Stomach (tissue), 19 donors: ENCODE measurements at places on chromosomes 2 and 18. TPM values are rescaled to one million over a fixed set of nuclear protein-coding genes. Genes with fewer than 3 reads are reported as not detected.

Gene REG3A
- total RNA-seq = 9.8 TPM

- H3K36me3 ChIP-seq = no peaks in the 10 kb centered on the region
- H3K27me3 ChIP-seq = no peaks in the 10 kb centered on the region
- H3K4me1 ChIP-seq = no peaks in the 10 kb centered on the region
- H3K4me3 ChIP-seq = no peak overlapping the region
Observed at GRCh38 chr18:69220529-69220928, 180.2 kb upstream of the DOK6 start.

GRCh38 chr2:71556692-71557250 lies 103.4 kb downstream of the DYSF start:
- no peak overlapping the region for H3K4me3 ChIP-seq
- DNase-seq = no peak
- no peaks in the 10 kb centered on the region for H3K4me1 ChIP-seq
- H3K36me3 ChIP-seq = peaks cover 29% of the 10 kb centered on the region

DNA sequence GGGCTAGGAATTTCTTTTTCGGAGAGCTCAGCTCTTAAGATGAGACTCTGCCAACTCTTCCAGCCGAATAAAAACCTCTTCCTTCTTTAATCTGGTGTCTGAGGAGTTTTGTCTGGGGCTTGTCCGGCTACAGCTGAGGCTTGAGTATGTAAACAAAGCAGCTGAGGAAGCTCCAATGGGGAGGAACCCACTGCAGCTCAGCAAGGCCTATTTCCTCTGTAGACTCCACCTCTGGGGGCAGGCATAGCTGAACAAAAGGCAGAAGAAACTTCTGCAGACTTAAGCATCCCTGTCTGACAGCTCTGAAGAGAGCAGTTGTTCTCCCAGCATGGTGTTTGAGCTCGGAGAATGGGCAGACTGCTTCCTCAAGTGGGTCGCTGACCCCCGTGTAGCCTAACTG lies 838.7 kb downstream of the CCDC85A start:
- H3K36me3 ChIP-seq = no peaks in the 10 kb centered on the region
- no peak overlapping the region for H3K4me3 ChIP-seq
- H3K4me1 ChIP-seq = no peaks in the 10 kb centered on the region
- DNase-seq = no peak
- H3K27me3 ChIP-seq = no peaks in the 10 kb centered on the region

DNA sequence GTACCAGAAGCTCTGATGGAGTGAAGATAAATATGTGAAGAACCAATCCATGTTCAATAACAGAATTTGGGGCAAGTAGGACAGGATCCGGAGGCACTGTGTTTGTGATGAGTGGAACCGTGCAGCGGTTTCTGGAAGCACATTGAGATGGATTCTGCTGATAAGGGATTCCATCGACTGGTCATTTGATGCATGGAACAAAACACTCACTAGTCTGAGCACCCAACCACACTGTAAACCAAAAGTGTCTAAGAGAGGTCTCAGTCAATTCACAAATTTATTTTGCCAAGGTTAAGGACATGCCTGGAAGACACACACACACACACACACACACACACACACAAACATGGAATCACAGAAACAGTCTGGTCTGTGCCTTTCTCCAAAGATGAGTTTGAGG lies 459.5 kb downstream of the FBXO15 start:
- no peak overlapping the region for H3K27ac ChIP-seq
- H3K36me3 ChIP-seq = no peaks in the 10 kb centered on the region
- no peak overlapping the region for H3K4me3 ChIP-seq
- peaks cover 14% of the 10 kb centered on the region for H3K27me3 ChIP-seq
- no peaks in the 10 kb centered on the region for H3K4me1 ChIP-seq
- DNase-seq = no peak

Gene ARHGAP15
- 5.8 TPM for total RNA-seq

DNA sequence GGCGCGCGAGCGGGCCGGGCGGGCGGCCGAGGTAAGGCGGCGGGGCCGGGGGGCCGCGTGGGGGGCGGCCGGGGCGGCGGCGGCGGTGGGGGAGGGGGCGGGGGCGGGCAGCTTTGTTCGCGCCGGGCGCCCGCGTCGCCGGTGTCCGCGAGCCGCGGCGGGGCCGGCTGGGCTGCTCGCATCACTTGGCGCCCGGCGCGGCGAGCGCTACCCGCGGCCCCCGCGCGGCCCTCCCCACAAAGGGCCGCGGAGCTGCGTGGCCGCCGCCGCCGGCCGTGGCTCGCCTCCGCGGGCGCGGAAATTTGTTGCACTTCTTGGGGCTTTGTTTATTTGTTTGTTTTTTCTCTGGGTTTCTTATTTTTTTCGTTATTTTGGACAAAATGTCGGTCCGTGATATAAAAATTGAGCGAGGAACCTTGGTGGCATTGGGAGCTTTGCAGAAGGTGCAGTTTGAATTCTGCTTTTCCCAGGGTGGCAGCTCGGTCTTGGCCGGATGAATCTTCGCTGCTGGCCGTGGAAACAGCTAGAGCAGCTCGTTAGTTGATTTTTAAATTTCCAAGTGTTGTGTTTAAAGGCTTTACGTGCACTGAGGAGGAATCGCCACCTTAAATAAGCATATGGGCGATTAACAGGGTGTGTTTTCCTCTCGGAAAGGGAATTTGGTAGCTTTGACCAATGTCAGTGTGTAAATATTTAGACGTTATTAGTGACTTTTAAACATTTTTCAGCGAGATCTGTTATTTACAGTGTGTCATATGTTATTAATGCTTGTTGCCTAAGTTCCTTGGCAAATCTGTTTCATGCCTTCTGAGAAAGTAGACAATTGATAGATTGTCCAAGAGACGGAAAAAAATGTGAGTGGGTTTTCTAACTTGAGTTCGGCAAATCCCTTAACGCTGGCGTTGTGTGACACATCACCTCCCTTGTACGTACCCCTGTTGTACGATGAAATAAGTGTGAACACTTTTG lies 822 bp downstream of the UBE2E3 start:
- peak overlapping the region; percentile 69 for H3K4me3 ChIP-seq
- peak; percentile 33 for DNase-seq
- H3K27me3 ChIP-seq = no peaks in the 10 kb centered on the region
- H3K36me3 ChIP-seq = no peaks in the 10 kb centered on the region

GRCh38 chr2:178377046-178377445 lies 73.9 kb downstream of the PRKRA start:
- H3K4me3 ChIP-seq = no peak overlapping the region
- no peaks in the 10 kb centered on the region for H3K4me1 ChIP-seq
- DNase-seq = no peak

DNA sequence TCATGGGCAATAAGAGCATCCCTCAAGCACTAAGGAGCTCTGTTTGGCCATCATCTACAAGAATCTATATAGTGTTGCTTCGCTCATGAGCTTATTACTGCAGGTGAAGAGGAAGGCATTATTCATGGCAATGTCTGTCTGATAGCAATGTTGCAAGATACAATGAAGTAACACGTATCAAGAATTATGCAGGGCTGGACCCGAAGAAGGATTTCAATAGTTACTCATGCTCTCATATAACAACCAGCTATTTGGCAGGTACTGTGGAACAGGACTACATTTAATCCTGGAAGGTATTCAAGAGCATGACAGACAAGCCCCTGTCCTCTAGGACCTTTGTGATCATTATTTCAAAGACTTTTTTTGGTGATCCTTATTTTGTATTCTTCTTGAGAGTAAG lies 109.6 kb downstream of the LAMA3 start:
- no peaks in the 10 kb centered on the region for H3K27me3 ChIP-seq
- no peaks in the 10 kb centered on the region for H3K36me3 ChIP-seq
- H3K27ac ChIP-seq = no peak overlapping the region
- H3K4me3 ChIP-seq = no peak overlapping the region
- no peak for DNase-seq

- no peaks in the 10 kb centered on the region for H3K27me3 ChIP-seq
- H3K27ac ChIP-seq = no peak overlapping the region
- no peak for DNase-seq
- H3K4me1 ChIP-seq = peaks cover 9% of the 10 kb centered on the region
- H3K4me3 ChIP-seq = no peak overlapping the region
Observed at GRCh38 chr18:26457611-26458353, 90.6 kb downstream of the KCTD1 start.

GRCh38 chr2:174485788-174486562 lies 854 bp downstream of the GPR155 start:
- H3K27ac ChIP-seq = peak overlapping the region; percentile 88
- no peaks in the 10 kb centered on the region for H3K4me1 ChIP-seq
- DNase-seq = peak; percentile 44
- no peaks in the 10 kb centered on the region for H3K27me3 ChIP-seq
- H3K36me3 ChIP-seq = peaks cover 6% of the 10 kb centered on the region

DNA sequence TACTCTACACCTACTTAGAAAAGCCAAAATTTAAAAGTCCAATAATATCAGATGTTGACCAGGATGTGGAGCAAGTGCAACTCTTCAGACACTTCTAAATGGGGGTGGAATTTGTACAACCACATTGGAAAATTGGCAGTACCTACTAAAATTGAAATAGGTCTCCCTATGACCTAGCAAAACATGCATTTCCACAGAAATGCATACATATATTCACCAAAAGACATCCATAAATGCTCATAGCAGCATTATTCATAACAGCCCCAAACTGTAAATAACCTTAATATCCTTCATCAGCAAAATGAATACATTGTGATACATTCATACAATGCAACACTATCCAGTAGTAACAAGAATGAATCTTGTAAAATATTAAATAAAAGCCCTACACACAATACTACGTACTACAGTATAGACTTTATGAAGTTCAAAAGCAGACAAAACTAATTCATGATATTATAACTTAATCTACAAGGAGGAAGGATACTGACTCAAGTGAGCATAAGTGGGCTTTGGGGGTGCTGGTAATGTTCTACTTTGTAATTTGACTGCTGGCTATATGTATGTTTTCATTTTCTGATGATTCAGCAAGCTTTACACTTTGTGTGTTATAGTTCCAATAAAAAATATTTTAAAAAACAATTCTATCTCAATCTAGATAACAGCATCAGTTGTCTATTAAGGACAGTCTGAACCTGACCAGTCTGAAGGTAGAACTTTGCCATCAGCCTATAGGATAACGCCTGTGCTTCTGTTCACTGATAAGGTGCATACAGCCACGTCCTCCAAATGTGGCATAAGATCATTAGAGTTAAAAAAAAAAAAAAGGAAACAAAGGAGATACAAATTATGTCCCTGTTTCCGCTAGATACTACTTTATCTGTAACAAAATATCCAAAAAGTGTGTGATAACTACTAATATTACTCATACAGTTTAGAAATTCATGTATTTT lies 6.6 kb upstream of the TNFRSF11A start:
- H3K27me3 ChIP-seq = no peaks in the 10 kb centered on the region
- H3K36me3 ChIP-seq = no peaks in the 10 kb centered on the region
- DNase-seq = no peak
- no peak overlapping the region for H3K27ac ChIP-seq
- no peak overlapping the region for H3K4me3 ChIP-seq
- H3K4me1 ChIP-seq = no peaks in the 10 kb centered on the region

- H3K4me1 ChIP-seq = no peaks in the 10 kb centered on the region
- DNase-seq = no peak
- no peaks in the 10 kb centered on the region for H3K36me3 ChIP-seq
Observed at GRCh38 chr2:240768216-240768615, 51.8 kb downstream of the KIF1A start.

GRCh38 chr2:58479535-58480140 lies 238.5 kb upstream of the FANCL start:
- no peaks in the 10 kb centered on the region for H3K27me3 ChIP-seq
- no peaks in the 10 kb centered on the region for H3K36me3 ChIP-seq
- no peak for DNase-seq
- H3K4me1 ChIP-seq = no peaks in the 10 kb centered on the region
- H3K27ac ChIP-seq = no peak overlapping the region
- H3K4me3 ChIP-seq = no peak overlapping the region

Gene DES
- 1,198 TPM for total RNA-seq

Gene SAG
- not detected for total RNA-seq

Gene OSR1
- total RNA-seq = 10.7 TPM

GRCh38 chr2:233928594-233929351 lies 11.6 kb downstream of the TRPM8 start:
- no peak overlapping the region for H3K27ac ChIP-seq
- H3K4me1 ChIP-seq = no peaks in the 10 kb centered on the region
- no peaks in the 10 kb centered on the region for H3K27me3 ChIP-seq
- H3K4me3 ChIP-seq = no peak overlapping the region
- H3K36me3 ChIP-seq = no peaks in the 10 kb centered on the region
- peak; percentile 22 for DNase-seq

DNA sequence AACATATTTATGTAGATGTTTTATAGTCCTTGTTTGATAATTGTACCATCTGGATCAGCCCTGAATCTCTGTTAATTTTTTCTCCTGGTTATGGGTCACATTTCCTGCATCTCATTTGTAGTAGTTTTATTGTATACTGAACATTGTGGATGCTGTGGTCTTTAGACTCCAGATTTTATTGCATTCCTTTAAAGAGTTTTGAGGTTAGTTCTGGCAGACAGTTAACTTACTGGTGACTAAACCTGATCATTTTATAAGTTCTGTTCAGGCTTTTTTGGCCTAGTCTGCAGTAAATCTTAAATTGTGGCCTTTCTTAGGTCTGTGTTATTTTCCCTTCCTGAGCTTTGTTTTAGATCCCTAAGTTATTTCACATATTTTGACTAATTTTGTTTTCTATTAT lies 84.3 kb downstream of the FANCL start:
- no peak for DNase-seq
- no peak overlapping the region for H3K27ac ChIP-seq
- H3K4me1 ChIP-seq = no peaks in the 10 kb centered on the region

GRCh38 chr2:162071001-162071400 lies 3.0 kb downstream of the DPP4 start:
- H3K4me3 ChIP-seq = no peak overlapping the region
- no peaks in the 10 kb centered on the region for H3K36me3 ChIP-seq
- H3K27me3 ChIP-seq = peaks cover 18% of the 10 kb centered on the region
- peaks cover 34% of the 10 kb centered on the region for H3K4me1 ChIP-seq
- no peak for DNase-seq

- H3K4me1 ChIP-seq = no peaks in the 10 kb centered on the region
- no peaks in the 10 kb centered on the region for H3K36me3 ChIP-seq
- no peak overlapping the region for H3K4me3 ChIP-seq
- no peak for DNase-seq
- no peak overlapping the region for H3K27ac ChIP-seq
Observed at GRCh38 chr18:11040823-11041656, 108.3 kb downstream of the PIEZO2 start.

Gene PCARE
- total RNA-seq = 2.9 TPM

DNA sequence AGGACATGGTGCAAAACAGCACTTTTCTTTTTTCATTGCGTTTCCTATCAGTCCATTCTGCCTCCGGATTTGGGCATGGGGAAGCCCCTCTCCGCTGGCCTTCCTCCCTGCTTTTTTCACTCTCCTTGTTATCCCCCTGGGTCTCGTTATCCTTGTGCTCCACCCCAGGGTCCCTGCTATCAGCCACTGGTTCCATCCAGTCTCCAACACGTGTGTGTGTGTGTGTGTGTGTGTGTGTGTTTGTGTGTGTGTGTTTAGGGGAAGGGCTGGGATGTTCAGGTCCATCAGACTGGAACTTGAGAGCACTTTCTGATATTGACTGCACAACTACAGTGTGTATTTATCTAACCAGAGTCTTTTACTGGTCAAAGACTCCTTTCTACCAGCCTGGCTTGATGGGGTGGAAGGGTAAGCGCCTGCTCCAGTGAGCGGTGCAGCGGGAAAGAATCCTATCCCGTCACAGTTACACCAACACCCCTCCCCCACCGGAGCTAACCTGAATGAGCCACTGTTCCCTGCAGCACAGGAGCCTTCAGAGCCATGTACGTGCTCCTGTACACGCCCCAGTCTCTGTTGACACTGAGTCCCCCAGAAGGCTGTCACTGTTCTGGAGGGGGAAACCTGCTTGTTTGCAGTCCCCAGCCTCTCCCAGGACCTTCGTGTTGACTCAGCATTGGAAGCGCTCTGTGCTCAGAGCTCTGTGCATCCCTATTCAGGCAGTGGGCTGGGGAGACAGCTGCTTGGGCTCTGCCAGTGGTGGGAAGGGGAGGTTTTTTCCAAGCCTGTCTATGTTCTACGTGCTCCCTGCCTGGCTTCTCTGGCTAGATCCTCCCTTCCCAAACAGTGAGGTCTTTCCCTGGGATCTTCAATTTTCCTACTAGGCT lies 4.6 kb downstream of the INHA start:
- no peaks in the 10 kb centered on the region for H3K27me3 ChIP-seq
- no peak overlapping the region for H3K4me3 ChIP-seq
- no peak overlapping the region for H3K27ac ChIP-seq
